ENCODE measurements at places on chromosomes 7 and 10.
A peak's percentile ranks its signal among the peaks of the same experiment; 100 is the strongest.

DNA sequence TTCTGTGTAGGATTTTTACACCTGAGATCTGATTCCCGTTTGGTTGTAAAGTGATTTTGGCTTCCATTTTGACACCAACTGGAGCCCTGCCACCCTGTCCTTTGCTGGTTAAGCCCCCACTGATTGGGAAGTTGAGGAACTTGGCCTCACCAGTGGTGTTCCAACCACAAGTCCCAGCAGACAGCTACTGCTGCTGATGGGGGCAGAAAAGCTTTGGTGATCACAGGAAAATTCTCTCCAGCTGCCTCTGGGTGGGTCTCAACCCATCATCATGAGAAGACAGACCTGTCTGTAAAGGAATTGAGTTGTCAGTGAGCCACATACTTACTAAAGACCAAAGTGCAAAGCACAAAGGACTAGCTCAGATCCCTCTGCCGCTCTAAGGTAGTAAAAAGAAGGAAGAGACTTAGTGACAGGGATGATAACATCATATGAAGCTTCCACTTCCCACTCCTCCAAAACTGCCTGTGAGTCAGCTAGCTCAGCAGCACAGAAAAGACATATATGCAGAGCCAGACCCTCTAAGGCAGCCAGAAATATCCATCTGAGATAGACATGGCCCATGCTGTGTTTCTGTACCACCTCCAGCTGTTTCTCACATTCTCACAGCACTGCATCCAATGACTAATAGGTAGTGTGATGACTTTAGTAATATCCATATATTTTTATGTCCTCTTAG is 22.4 kb upstream of the LRRC17 start:
- no peak for DNase-seq

- no peak for DNase-seq
Observed at GRCh38 chr7:36667007-36667745, 57.1 kb downstream of the AOAH start.

DNA sequence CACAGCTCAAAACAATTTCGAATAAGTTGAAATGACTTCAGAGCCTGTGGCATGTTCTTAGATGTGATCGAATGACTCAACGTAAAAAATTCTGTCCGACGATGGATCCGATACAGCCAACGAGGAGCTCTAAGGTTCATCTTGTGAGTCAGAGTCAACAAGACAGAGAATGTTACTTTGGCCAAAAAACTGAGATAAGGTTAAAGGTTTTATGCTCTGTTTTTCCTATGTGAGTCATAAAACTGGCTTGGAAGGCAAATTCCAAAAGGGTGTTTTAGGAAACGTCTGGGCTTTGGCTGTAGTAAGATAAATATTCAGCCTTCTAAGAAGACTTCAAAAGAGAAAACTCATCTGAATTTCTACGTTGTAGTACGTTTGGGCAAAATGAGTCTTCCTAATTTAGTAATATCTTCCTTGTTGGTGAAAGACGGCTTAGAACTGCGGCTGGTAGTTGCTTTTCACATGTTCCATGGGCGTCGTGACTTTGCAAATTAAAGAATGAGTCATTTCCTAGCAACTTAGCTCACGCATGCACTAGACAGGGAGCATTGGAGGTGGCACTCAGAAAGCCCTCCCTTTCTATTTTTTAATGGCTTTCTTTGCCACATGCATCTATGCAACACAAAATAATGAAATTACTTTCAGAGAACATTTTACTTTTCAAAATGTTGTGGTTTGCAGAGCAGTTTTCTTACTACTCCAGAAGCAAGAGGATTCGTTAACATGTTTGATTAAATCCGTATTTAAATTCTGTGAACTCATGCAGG is 28.2 kb downstream of the PFKP start:
- no peak for DNase-seq

GRCh38 chr10:104331208-104331838 is 6.9 kb downstream of the ITPRIP start:
- DNase-seq, result peak; percentile 90

DNA sequence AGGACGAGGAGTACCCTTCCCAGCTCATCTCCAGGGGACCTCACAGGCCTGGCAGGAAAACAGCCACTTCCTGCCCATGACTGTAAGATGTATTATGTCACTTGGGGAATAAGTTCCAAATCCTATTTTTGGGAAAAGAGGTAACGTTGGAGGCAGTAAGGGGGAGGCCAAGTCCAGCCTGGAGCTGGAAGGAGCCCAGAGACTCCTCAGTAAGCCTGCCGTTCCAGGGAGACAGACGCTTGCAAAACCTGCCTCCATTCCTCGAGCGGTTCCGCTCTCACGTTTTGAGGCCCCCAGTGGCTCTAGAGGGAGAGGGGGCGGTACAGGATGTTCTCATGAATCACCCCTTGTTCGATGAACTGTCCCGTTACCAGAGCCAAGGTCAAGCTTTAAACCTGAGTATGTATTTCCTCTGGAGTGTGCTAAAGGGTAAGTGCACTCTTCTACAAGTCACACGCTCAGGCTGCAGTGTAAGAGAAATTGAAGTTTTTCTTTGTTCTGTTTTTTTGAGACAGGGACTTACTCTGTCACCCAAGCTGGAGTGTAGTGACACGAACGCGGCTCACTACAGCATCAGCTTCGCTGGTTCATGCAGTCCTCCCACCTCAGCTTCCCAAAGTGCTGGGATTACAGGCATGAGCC is 45.5 kb upstream of the CYTH3 start:
- DNase-seq, result no peak

DNA sequence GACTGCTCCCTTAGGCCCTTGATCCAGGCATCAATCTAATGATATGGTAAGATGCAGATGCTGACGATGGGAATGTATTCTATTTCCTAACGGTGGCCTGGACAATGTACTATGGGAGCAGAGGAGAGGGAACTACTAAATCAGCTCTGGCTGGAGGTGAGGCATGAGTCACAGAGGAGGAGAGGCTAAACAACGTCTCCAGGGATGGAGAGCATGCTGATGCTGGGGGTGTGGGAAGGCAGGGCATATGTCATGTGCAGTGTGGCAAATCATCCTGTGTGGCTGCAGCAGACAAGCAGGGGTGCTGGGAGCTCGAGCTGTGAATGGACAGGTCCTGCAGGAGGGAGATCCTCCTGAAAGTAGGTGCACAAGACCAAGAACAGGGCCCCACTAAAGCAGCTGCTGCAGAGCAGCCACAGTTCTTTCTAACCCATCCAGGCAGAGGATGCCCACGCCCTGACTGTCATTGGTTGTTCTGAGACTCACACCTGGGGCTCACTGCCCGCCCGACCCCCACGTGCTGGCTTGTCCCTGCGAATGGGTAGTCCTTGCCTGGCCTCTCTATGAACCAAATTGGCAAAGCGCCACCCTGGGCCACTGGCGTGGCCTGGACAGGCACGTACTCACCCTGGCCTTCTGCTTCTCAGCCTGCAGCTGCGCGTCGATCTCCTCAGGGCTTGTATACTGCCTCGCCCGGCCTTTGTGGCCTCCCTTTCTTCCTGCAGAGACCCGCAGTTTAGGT is 4.0 kb downstream of the PDAP1 start:
- DNase-seq, result no peak

GRCh38 chr7:64868499-64868898 is 34.6 kb upstream of the ZNF273 start:
- no peak for DNase-seq

DNA sequence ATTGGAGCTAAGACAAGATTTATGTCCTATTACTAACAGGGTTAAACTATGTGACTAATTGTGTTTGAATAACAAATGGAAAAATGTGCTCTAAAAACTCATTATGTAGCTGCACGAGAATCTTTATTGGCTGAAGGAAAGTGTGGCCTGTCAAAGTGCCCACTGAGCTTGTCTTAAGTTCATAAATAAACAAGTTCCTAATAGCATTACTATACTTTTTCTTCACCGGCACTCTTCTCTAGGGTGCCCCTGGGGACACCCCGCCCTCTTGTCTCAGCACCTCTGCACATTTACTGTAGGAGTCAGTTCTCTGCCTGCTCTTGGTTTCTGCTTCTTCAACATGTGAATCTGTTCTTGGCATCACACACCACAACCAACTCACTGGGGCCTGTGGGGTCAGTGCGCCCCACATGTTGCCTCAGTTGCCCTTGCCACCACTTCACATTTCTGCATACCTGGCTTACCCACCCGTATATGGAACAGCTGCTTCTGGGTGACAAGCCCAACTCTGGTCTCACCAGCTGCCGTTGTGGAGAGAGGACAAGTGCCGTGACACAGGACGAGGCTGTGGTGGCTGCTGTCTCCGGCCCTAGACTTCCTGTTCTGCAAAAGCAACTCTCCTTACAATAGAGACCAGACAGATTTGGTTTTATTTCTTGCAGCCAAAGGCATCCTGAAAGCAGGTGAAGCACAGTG is 96.3 kb upstream of the DDC start:
- DNase-seq, result no peak

- DNase-seq, result peak; percentile 76
Observed at GRCh38 chr10:16777473-16778370, 39.5 kb downstream of the RSU1 start.

DNA sequence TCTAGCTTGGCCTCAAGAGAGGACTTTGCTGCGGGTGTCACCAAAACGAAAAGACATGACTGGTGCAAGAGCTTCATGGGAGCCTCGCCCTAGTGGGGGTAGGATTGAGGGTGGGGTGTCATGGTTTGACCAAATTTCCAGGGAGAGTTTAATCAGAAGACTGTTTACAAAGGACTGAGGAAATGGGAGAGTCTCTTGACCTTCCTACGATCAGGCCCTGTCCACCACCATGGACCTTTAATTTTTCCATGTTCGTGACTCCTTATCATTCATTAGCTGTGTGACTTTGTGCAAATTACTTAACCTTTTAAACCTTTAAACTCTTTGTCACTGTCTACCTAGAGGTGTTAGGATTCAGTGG is 23.0 kb downstream of the AKR1E2 start:
- no peak for DNase-seq

- DNase-seq, result peak; percentile 61
Observed at GRCh38 chr10:18619016-18619415, 32.4 kb downstream of the NSUN6 start.

DNA sequence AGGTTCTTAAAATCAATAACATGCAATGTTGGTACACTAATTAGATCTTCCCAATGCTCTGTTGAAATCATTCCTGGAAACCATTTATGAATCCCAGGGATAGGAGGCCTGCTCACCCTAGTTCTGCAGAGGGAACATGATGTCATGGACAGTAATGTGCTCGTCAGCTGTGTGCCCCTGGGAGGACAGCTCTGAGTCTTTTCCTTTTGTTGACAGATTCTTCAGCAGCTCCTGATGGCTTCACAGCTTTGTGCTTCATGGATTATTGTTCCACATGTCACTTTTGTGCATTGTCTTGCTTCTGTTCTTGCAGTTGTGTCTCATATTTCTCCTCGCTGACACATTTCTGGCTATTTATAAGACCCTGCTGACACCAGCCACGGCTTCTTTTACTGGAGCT is 367.5 kb downstream of the CCSER2 start:
- no peak for DNase-seq

Measured in brain (organoid and tissue), 16 donors.